ENCODE measurements at places on chromosomes 2 and 18.

GRCh38 chr18:41617647-41618046 lies 337.4 kb upstream of the PIK3C3 start:
- no peak for DNase-seq

- DNase-seq, result no peak
Observed at GRCh38 chr2:23330214-23330613, 54.8 kb upstream of the KLHL29 start.

DNA sequence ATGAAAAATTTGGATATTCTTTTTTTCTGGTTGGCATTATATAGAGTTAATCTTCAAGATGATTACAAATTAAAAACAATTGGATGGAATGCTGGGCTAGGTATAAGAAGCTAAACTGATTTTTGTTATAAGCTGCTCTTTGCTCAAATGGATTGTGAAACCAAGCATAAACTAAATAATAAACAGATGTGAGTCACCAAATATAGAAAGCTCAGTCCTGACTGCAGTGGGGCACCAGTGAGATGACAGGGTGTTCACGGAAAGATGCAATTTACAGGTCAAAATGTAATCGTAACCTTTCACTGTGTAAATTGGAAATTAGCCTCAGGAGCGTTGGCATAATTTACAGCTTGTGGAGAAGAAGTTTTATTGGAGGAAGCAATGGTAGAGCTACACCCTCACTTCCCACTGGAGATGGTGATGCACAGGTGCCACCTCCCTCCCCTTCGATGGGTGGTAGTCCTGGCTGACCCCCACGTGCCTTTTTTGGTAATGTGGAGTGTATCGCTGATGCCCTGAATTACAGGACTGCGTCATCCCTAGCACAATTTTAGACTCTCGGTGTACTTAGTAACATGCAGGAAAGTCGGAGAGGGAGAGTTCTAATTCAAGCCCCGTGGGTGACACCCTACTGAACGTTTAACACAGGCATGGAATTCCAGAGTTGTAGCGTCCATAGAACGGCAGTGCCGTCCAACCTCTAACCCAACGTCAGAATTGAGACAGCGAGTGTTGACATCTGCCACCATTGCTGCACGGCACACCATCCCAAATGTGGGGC lies 73.9 kb upstream of the NFATC1 start:
- DNase-seq, result no peak

DNA sequence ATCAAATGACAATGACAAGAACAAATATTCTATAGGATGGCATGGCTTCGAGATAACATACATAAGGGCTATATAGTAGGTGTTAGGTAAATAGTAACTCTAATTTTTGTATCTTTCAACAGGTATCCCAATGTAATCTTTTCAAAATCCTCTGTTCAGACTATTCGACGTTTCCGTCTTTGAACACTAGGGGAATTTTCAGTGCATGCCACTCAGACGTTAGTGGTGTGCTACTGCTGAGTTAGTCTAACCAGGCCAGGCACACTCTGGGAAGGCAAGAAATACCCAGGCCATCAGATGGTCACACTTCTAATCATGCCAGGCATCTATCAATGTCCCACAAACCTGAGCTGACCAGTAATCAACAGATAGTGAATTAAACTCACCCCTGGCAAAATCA lies 14.6 kb upstream of the CREG2 start:
- DNase-seq, result no peak

DNA sequence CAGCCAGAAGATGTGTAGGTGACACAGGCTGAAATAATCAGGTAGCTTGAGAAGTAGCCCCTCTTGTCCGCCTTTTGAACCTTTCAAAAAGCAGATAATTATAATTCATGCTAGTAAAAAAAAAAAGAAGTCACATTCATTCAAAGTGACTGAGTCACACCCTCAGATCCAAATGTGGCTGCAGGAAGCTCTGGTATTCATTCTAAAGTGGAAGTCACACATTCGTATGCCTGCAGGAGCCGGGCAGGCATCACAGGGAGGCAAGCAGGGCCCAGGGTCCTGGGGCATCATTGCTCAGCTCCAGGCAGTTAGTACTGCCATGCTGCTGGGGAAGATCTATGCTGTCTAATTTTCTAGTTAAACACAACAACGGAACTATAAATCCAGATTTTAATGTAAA lies 21.7 kb upstream of the RAB11FIP5 start:
- DNase-seq, result no peak

DNA sequence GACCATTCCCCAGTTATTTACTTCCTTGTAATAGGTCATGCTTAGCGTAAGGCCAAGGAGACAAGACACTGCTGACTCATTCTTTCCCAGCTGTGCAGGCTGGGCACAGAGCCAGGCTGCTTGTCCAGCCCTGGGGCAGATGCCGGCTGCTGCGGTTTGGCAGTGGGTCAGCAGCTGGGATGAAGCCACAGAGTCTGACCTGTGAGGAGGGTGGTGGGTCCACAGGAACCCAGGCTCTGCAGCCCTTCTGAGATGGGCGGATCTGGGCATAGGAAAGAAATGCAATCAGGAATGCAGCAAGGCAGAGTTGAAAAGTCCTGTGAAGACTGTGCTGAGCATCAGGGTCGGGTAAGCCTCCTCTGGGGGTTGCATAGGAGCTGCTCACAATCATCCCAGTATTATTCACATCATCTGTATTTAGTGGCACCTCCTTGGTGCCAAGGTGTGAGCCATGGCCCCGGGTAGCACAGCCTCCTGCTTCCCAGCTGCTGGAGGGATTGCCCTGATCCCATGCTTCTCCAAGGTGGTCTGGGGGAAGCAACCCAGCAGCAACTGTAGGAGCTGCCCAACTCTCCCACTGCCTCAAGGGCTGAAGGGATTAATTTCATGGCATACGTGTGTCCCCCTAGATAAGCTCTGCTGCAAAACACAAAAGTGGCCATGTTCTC lies 139.0 kb downstream of the DDX1 start:
- peak; percentile 68 for DNase-seq

DNA sequence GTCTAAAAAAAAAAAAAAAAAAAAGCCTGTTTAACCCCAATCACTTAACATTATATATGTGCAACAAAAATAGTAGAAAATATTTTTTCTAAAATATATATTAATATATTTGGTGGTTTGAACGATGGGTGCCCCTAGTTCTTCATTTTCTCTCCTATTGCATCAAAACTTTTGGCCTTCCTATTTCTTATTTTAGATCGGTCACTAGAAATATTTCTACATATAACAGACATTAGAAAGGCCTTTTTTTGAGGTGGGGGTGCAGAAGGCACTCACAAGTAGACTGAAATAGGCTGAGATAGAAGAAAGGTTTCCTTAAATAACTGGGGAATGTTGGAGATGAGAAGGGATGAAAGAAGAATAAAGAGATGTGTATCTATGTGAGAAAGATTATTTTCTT lies 49.3 kb upstream of the AP1S3 start:
- no peak for DNase-seq

GRCh38 chr2:150136401-150136800 lies 351.1 kb downstream of the RND3 start:
- no peak for DNase-seq

- no peak for DNase-seq
Observed at GRCh38 chr18:46821856-46822711, 65.2 kb upstream of the ST8SIA5 start.

All from NCI-H1105 (cell line).